Prostate gland (tissue), 2 donors: ENCODE measurements at places on chromosomes 12 and 14.

- no peak for DNase-seq
These were observed 108.0 kb downstream of the RIMBP2 start for GRCh38 chr12:130608132-130608531.

DNA sequence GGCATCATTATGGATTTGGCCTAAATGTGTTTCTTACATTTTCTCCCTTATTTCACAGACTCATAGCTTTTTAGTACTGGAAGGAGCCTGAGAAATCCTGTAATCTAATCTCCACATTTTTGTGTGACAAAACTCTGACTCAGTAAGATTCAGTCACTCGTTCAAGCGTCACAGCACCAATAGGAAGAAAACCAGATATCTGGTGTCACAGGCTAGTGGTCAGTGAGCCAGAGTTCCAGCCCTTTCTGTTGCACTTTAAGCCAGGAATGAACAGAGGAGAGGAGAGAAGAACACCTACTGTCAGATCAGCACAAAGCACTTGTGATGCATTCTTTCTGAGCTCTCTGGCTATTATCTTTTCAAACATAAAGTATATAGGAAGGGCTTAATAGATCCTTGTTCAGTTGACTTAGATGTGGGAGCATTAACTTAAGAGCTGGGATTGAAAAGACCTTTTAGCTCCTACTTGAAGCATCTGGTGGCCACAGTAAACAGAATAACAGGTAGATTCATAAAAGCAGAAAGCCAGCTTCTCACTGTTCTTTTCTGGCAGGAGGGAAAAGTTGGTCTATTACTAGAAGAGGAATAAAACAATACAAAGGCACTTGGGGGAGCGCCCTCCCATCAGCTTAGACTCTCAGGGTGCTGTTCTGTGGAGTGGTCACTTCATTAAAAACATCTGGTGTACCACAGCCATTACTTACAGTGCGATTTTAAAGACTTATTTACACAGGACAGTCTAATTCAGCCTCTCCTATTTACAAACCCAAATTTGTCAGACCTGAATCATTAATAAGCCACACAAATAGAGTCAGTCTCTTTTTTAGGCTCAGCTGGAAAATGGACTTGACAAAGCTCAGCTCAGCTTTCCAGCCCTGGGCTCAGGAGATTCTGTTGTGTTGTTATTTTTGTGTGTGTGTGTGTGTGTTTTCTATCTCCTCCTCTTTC lies 12.2 kb upstream of the NID2 start:
- no peak for DNase-seq

DNA sequence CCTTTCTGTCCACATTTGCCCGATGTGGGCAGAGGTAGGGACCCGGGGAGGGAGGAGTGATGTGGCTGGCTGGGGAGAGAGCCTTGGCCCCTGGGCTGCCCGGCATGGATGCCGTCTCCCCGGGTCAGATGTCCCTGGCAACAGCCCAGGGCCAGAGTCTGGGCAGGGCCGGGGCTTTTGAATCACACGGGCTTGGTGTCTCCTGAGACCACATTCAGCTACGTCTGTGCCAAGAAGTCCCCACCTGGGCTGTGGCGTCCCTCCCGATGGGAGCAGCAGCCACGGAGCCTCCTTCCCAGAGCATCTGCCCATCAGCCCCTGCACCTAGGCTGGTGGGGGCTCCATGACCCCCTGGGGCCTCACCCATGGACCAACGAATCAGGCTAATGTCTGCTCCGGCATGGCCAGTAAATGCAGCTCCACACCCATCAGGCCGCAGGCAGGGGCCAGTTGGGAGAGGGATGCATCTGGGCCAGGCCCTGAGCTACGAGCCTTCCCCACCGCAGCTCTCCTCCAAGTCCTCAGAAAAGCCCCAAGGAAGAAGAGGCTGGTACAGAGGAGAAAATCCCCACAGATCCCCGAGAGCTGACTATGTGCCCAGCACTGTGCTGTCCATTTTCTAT lies 109.4 kb downstream of the RFLNA start:
- DNase-seq = no peak

- DNase-seq = peak; percentile 76
These were observed 14.8 kb downstream of the MMP14 start for GRCh38 chr14:22850944-22851764.

- DNase-seq = no peak
These were observed 3.1 kb upstream of the GPRC5D start for GRCh38 chr12:12954878-12955625.

- DNase-seq = no peak
These were observed 295.6 kb downstream of the DPF3 start for GRCh38 chr14:72598306-72598705.

- DNase-seq = no peak
These were observed 106.5 kb downstream of the SAMD4A start for GRCh38 chr14:54673193-54674045.

DNA sequence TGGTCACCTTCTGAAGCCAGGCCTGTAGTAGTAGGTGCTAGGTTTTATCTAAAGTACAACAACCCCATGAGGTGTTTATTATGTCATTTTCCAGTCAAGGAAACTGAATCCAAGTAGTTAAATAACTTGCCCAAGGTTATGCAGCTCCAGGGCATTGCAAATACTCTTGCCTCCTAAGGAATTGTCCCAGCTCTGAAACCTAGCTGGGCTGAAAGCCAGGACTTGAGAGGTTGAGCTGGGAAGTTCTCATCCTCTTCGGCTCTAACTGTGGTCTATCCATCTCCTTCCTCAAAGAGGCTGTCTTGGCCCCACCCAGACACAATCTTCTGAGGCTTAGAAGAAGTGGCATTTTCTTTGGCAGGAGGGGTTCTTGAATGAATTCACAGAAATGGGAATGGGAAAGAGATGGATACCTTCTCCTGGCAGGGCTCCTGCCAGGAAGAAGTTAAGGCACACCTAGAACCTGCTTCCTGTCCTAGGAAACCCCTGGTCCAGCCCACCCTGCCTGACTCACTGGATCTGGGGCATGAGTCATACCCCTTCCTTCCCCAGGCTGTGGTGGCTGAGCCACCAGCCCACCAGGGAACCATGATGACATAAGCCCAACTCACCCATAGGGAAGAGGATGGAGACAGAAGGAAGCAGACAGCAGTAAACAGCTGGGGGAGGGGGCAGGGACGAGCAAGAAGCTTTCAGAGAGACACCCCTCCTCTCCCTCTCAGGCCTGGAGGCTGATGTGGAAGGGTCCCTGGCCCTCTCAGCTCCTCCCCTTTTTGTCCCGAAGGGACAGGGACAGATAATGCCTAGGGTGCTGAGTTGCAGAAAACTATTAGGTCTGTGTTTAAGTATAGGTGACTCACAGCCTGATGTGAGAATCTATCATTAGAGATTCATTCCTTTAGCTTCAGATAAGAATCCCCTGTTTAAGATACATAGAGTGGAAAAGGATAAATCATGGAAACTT lies 2.1 kb upstream of the PLEK2 start:
- DNase-seq = no peak

DNA sequence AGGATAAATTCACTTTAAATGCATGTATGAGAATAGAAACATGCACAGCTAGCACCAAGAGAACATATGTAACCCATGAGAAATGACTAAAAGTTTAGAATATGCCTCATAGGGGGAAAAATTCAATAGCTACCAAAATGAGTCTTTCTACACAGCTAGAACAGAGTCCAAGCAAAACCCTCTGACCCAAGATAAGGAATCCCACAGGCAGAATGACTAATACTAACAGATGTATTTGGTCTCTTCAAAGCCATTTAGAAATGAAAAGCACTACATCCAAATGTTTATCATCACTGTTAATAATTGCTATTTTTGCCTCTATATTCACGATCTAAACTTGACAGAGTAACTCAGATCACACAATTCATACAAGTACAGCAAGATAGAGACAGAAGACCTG lies 44.0 kb downstream of the KICS2 start:
- no peak for DNase-seq

- DNase-seq = no peak
These were observed 5.0 kb upstream of the SLC6A12 start for GRCh38 chr12:218728-219590.

- DNase-seq = no peak
These were observed 30.4 kb upstream of the DACT1 start for GRCh38 chr14:58607131-58607951.

DNA sequence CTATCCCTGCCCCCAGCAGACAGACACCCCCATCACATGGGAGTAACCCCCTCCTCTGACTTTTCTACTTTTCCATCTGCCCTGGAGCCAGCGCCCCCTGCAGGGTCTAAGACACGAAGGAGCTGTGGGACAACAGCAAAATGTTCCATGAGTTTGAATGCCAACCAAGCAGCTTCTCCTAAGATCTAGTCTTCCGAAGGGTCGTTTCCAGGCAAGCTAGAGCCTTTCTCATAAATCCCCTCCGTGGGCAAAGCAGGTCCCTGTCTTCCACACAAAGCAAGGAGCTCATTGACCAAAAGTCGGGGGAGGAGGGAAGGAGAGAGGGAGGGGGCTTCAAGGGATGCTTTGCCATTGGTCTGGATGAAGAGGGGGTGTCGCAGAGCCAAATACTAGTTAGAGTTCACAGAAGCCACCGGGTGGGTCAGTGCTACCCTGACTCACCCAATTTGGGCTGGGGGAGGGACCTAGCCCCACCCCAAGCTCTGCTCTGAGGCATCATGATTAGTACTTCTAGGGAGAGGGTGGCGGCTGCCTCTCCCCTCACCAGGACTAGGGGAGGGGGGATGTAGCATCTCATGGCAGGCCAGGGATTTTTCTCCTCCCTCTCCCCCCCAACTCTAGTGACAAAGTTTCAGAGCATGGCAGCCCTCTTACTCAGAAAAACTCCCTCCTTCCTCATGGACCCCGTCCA lies 1.6 kb downstream of the MSI1 start:
- DNase-seq = no peak

GRCh38 chr12:112122823-112123690 lies 2.3 kb upstream of the TRAFD1 start:
- DNase-seq = no peak

- DNase-seq = no peak
These were observed 58.8 kb upstream of the NUDT4 start for GRCh38 chr12:93318720-93319522.

DNA sequence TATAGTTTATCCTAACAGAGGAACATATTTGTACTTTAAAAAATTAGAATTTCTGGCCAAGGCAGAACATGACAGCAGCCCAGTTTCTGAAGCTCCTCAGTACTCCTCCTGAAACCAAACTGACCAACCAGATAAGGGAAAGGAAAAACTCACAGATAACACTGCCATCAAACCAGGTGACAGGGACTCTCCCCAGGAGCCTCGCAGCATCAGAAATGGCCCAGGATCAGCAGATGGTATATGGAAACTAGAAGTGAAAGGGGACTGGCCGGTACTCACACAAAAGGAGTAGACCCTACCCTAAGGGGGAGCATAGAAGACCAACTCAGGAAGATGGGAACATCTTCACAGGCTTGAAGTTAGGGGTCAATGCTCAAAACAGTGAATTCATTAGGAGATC lies 22.0 kb downstream of the GALC start:
- no peak for DNase-seq

- DNase-seq = no peak
These were observed 156.3 kb upstream of the FOXN3 start for GRCh38 chr14:89573399-89573657.

DNA sequence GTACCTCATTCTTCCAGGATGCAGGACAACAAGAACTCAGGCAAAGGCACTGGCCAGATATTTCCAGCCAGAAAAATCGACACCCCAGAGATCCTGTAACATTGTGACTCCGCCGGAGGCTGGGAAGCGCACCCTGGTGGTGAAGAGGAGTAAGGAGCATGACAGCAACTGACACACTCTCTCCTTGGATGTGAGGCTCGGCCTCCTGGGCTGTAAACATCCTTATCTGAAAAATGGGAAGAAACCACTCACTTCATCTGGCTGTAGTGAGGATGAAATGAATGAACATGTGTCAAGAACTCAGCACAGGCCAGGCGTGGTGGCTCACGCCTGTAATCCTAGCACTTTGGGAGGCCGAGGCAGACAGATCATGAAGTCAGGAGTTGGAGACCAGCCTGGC lies 27.5 kb downstream of the TCHP start:
- no peak for DNase-seq

- no peak for DNase-seq
These were observed 11.5 kb upstream of the TDRD9 start for GRCh38 chr14:103916636-103917262.

DNA sequence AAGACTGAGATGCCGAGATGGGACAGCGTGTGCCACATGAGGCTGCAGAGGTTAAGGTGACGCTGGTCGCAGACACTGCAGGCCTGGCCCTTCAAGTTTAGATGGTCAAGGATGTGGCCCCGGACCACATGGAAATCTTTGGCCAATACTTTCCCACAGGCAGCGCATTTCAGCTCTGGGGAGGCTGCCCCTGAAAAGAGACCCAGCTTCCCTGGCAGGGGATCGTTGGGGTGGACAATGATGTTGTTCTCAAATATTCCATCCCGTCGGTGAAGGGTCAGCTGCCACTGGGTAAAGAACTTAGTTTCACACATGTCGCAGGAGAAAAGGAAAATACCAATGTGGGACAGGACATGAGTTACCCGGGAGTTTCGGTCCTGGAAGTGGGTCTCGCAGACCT lies 3.0 kb downstream of the ZBTB39 start:
- DNase-seq = no peak

GRCh38 chr12:116346222-116346621 lies 68.7 kb upstream of the MED13L start:
- DNase-seq = no peak

DNA sequence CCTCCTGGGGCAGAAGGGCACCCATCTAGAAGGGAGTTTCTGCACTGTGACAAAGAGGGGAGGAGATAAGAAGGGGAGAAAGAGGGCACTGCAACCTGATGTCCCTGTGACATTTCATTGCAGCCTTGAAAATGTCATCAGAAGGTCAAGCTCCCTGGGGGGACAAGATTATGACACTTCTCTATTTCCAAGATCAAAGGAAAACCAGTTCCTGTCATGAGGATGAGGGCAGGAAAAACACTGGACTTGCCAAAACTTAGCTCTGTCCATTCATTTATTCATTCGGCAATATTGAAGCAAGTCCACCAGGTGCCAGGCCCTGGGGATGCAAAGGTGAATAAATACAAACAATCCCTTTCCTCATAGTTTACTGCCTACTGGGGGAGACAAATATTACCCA lies 138.4 kb upstream of the CDKN3 start:
- no peak for DNase-seq

- DNase-seq = no peak
These were observed 365 bp downstream of the ING4 start for GRCh38 chr12:6662602-6662905.

GRCh38 chr12:95982602-95983001 lies 13.5 kb downstream of the HAL start:
- DNase-seq = no peak

GRCh38 chr12:85363382-85364190 lies 83.6 kb downstream of the ALX1 start:
- DNase-seq = no peak

DNA sequence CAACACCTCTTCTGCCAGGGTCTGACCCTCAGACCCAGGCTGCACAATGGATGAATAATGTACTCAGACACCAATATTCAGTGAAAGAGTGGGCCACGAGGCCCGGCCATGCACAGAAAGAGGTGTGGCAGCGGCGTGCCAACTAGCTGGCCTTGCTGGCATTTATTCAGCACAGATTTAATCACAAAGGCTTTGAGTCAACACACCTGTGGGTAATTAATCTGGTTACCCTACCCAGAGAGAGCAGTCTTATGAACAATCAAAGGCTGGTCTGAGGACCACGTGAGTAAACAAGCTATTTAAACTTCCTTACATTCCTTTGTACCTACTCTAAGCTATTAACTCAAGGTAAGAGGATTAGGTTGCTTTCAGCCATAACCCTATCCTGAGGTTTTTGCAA lies 324.8 kb downstream of the C12orf50 start:
- no peak for DNase-seq

- no peak for DNase-seq
These were observed 4.9 kb upstream of the CRIP2 start for GRCh38 chr14:105469456-105470349.
